ENCODE measurements at places on chromosomes 13 and 19.
A peak's percentile ranks its signal among the peaks of the same experiment; 100 is the strongest.

DNA sequence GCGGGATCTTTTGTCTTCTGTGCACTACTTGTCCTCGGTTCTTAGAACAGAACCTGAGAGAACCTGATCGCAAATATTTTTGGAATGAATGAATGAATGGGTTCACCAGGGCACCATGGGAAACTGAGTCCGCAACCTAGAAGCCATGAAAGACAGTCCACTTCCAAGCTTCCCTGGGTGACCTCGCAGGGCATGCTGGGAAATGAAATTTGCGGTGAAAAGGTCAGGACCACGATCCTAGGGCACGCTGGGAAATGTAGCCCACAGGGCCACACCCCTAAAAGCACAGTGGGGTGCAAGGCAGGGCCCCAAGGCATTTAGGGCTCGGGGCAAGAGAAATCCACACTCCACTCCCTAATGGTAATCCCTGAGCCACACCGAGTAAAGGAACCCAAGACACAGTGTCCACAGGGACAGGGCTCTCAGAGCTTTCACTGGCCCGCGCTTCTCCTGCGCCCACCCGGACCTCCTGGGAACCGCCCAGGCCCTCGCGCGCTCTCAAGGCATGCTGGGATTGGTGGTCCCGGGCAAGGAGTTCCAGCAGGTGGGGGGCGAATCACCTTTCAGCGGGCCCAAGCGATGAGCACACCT is 1.1 kb upstream of the PPP1R12C start:
- DNase-seq = peak; percentile 54

DNA sequence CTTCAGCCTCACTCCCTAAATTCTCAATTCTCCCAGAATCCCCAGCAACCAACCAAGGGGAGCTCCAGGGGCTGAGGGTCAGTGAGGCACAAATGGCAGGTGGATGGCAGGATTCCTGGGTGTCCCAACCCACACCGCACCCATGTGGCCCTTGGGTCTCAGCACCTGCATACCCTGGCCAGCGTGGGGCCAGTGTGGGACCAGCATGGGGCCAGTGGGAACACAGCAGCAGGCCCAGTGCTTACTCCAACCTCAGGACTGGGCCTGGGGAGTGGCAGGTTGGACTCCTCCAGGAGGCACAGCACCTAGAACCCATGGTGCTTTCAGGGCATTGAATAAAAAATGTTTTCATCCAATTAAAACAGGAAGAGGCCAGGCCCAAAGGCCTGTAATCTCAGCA is 202.0 kb downstream of the TSHZ3 start:
- no peak for DNase-seq

DNA sequence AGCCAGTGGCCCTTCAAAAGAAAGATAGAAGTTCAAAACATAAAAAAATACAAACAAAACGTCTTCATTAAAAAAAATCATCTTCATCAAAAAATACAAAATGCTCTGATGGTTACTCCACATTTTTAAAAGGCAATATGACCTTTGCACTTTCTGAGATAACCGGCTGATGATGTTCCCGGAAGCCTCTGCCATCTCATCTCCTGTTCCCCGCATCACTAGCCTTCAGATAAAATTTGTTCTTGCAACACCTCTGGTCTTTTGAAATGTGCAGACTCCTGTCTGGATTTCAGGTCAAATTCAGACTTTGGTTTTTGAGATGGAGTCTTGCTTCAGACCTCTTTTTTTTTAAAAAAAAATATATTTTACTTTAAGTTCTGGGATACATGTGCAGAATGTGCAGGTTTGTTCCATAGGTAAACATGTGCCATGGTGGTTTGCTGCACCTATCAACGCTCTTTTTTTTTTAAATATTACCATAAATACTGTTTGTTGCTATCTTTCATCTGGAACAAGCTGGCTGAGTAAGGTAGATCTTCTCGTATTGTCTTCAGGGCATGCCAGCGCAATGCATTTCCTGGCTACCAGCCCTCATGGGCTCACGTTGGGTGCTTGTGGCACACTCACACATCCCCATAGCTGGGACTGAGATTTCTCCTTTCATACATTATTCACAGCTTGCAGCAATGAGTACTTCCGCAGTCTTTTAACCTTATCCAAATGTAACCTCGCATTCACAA is 418.9 kb upstream of the ARGLU1 start:
- DNase-seq = no peak

DNA sequence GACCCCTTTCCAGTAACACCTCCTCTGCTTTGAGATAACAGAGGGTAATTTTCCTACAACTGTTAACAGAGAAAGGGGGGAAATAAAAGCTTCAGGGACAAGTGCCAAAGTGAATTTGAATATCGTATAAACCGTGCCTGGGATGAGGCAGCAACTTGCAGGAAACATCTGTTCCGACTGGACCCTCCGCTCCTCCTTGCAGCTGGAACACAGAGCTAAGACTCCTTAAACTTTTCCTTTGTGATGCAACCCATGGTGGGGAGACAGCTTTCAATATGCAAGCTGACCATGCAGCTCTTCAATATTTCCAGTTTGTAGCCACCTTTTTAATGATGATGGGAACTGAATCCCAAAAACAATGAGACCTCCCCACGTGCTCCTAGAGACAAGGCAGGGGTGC is 432.6 kb downstream of the ZNF536 start:
- DNase-seq = no peak

DNA sequence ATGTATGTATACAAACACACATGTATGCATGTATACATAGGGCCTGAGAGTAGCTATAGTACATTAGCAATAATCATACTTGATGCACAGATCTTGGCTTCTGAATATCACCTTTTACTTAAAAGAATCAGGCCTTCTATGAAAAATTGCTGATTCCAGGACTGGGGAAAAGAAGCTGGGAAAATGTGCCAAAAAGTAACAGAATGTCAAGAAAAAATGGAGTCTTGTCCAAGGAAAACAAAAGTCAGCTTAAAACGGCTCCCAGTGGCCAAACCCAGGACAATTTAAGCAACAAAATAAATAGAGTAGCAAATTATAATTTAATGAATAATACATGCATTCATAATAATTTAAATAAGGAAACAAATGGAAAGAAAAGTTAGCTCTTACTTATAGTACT is 2104.9 kb downstream of the PCDH9 start:
- DNase-seq = no peak

- no peak for DNase-seq
These were observed 1001.1 kb downstream of the OLFM4 start for GRCh38 chr13:54029720-54030119.

- no peak for DNase-seq
These were observed 699 bp downstream of the PTOV1 start for GRCh38 chr19:49851456-49852259.

- no peak for DNase-seq
These were observed 62.9 kb upstream of the SPATA13 start for GRCh38 chr13:24097667-24098066.

GRCh38 chr13:100098445-100099116 is 9.7 kb downstream of the PCCA start:
- no peak for DNase-seq

DNA sequence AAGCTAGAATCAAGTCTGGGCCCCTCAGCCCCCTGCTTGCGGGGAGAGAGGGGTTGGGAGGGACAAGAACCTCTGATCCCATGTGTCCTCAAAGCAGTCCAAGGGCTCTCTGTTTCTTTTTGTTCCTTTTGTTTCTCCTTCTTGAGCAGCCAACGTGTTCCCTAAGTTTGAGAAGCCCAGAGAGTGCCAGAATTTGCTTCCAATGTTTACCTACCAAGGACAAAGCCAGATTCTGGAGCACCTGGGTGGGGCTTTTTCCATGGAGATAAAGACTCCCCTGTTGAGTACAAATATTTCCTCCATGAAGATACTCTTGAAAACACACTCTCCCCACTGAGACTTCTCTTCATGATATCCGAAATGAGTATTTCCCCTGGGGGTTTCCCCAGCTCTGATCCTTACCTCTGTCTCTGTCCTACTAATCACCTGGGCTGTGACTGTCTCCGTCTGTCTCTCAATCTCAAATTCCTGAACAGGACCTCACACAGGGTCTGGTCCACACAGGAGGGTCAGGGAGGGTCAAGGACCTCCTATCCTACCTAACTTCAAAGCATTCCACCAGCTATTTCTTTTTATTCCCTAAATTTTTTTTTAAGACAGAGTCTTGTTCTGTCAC is 27.4 kb downstream of the CD177 start:
- DNase-seq = no peak

- peak; percentile 44 for DNase-seq
These were observed 1074.3 kb upstream of the PCDH9 start for GRCh38 chr13:68304286-68304893.

- DNase-seq = no peak
These were observed 28.7 kb downstream of the DHX34 start for GRCh38 chr19:47377801-47378200.

DNA sequence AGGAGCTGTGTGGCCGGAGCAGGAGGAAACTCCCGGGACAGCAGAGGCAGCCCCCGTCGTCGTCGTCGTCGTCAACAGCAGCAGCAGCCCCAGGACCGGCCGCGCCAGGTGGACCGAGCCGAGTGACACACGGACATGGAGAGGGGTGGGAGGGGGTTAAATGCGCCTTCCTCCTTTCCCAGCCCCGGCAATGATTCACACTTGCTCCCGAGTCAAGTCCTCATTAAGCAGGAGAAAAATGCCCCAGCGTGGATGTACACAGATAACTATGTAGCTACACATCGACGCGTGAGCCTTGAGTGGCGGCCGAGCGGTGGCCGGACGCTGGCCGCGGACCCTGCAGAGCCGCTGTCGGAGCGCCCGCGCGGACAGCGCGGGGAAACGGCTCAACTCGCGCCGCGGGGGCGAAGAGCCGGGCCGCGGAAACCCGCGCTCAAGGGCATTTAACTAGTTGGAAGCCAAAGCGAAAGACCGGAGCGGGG is 645 bp downstream of the UBL3 start:
- peak; percentile 41 for DNase-seq

DNA sequence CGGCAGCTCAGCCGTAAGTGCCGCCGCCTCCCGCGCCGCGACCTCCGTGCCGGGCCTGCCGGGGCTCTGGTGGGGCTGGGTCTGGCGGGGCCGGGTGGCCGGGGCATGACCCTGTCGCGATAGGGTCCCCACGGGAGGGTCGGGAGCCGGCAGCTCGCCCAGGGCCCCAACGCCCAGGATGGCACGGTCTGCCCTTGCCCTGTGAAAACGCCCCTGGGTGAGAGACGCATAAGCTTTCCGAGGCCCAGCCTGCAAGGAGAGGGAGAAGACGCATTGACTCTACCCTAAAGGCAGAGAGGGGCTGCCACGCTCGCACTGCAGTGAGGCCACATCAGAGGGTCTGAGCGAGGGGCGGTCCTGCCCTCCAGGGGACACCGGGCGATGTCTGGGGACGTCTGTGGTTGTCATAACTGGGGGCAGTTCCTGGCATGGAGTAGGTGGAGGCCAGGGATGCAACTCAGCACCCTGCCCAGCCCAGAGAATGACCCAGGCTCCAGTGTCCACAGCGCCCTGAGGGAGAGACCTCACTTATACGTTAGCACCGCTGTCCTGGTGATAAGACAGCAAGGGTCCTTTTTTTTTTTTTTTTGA is 539 bp downstream of the ZNF554 start:
- DNase-seq = no peak

GRCh38 chr13:96662036-96662435 is 332.2 kb downstream of the OXGR1 start:
- no peak for DNase-seq

GRCh38 chr13:48018637-48019036 is 17.6 kb upstream of the SUCLA2 start:
- DNase-seq = no peak
